ENCODE measurements at places on chromosomes 2 and 18.

DNA sequence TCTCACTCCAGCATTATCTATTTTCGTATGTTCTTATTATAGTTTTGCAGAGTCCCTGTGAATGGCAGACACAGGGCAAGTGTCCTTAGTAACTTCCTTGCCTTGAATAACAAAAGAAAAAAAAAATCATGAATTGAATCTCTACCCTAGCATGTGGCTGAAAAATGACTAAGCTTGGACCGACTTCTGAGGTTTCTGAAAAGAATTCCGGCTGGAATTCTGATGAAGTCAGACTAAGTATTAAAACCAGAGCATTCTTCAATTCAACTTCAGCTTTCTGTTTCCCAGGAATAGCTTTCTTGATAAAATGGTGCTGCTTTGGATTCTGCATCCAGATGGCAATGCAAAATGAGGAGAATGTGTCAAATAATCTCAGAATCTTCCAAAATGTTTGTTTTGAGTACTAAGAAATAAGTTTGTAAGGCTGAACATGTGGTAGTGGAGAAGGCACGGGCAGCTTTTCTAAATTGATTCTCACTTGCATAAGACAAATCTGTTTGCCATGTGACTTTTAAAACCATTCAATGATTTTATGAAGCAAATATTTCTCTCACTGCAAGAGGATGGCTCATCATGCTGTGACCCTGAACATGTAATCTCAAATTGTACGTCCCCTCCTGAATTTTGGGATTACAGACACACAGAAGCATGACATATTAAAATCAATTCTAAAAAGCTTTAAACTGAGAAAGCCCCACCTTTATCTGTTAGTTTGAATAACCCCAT lies 1462.8 kb upstream of the LRRTM1 start:
- DNase-seq: no peak

GRCh38 chr2:170770606-170771420 lies 635 bp downstream of the ERICH2 start:
- DNase-seq: peak; percentile 16

GRCh38 chr2:146927080-146927711 lies 917.6 kb upstream of the ACVR2A start:
- DNase-seq: no peak

DNA sequence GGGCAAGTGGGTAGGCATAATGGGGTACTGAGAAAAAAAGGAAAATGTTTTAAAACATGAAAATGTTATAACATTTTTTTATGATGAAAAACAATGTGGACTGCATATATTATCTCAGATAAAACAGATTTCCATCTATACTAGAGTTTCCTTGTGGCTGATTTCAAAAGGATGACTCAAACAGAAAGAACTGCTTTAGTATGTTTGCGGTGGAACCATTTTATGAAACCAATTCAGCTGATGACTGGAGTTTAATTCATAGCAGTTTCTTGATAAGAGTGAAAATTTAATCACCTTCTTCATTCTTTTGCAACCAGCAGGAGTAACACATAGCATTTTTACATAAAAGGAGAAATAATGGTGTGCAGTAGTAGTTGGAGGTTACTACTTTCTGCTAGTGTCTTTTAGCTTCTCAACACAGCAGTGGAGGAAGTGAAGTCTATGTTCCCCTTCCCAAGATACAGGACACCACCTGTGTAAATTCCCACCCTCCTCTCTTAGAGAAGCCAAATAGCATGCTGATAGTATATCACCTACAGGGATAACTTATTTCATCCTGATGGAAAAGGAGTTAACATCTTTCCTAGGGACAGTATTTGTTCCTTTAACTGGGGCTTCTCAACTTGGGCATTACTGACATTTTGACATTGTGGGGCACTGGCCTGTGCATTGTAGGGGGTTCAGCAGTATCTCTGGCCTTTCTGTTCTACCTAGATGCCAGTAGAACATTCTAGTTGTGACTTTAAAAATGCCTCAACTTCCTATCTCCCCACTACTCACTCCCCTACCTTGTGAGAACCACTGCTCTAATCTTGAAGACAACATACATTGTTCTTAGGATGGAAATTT lies 29.9 kb downstream of the PELI1 start:
- no peak for DNase-seq

DNA sequence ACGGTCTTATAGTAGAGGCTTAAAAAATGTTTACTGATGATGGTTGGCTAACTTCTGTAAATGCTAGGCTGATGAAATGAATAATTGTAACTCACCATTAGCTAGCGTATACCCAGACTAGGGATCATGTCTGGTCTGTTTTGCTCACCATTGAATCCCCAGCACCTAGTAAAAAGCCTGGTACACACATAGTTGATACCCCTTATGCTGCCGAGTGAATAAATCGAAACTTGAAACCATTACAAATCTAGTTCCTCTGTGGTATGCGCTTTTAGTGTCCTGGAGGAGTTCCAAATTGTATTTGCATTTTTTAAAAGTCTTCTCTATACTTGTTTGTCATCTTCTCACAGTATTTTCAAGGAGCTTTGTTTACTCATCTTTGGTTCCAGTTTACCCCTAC lies 1.3 kb downstream of the TAF1B start:
- DNase-seq: no peak

GRCh38 chr2:60309941-60310660 lies 243.4 kb downstream of the BCL11A start:
- no peak for DNase-seq

GRCh38 chr2:128514555-128514955 lies 195.9 kb upstream of the HS6ST1 start:
- DNase-seq: no peak

- DNase-seq: peak; percentile 9
Measured at GRCh38 chr18:42028247-42028832, 73.3 kb downstream of the PIK3C3 start.

DNA sequence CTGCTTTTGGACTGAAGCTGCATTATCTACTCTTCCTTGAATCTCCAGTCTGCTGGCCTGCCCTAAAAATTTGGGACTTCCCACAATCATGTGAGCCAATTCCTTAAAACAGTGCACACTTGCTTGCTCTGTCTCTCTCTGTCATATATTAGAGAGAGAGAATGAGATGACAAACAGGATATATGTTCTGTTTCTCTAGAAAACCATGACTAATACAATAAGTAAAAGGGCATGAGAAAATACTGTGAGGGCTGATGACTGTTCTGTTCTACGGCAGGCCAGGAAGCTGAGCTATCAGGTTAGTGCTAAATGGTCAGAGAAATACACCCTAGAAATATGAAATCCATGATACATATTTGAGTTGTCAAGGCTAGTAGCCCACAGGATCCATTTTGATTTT lies 1896.8 kb upstream of the CELF4 start:
- no peak for DNase-seq

- DNase-seq: no peak
Measured at GRCh38 chr2:167697948-167698347, 549.4 kb downstream of the STK39 start.

DNA sequence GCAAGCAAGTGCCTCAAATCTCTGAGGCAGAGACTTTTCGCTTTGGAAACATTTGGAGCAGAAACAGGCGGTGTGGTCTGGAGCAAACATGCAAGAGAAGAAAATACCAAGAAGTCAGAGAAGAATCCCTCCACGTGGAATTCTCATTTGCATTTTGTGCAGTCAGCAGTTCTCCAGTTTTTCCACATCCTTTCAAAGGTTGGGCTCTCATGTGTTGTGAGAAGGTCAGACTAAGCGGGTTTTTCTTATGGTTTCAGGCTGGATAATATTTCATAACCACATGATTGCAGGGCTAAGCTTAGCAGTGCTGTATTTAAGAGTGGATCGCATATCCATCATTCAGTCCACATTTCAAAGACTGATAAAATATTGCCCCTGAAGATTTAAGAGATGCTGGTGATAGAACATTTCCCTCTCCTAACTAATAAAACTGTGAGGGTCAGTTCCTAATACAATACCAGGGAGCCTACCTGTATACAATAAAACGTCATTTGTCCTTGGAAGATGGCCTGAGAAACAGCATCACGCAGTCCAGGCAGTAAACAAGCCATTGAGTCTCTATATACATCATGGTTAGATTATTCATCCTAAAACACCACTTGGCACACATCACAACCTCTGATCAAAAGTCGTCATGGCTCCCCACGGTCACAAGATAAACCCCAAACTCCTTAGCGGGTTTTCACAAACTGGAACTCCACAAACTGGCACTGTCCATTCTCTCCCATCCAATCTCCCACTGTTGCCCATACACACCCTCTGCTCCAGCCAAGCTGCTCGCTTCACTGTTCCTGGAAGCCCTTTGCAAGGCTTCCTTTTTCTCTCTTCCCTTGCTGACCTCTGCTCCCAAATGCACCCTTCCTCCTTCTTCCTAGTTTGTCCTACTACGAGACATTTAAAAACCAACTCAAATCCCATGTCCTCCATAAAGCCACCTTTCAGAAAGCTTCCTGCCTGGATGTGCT lies 31.5 kb downstream of the ANKRD44 start:
- DNase-seq: no peak

- DNase-seq: no peak
Measured at GRCh38 chr2:192194265-192194865, 368 bp downstream of the TMEFF2 start.

DNA sequence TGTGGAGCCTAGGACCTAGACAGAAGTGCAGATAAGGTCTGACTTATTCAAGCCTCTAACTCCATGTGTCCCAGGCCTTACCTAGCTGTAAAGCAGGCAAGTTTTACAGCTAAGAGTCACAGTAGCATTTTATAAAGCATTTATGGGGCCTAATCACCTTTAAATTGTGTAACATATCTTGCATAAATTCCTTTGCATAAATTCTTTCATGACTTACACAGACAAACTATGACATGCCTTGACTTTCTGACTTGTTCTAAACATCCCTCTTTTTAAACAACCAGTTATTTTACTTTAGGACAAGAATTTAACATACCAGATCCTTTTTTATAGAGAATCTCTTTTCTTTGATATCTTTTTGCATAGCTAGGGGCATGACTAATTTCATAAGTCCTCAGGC lies 1257.8 kb upstream of the NRXN1 start:
- DNase-seq: no peak

- no peak for DNase-seq
Measured at GRCh38 chr2:60899230-60899891, 18.0 kb downstream of the REL start.

- DNase-seq: no peak
Measured at GRCh38 chr2:230893841-230894781, 29.4 kb downstream of the ITM2C start.

- DNase-seq: no peak
Measured at GRCh38 chr2:142140434-142140845, 9.6 kb upstream of the LRP1B start.

- no peak for DNase-seq
Measured at GRCh38 chr18:42373584-42373983, 418.6 kb downstream of the PIK3C3 start.

Measured in T follicular helper cell (primary cell).